ENCODE measurements at places on chromosomes 2 and 18.

DNA sequence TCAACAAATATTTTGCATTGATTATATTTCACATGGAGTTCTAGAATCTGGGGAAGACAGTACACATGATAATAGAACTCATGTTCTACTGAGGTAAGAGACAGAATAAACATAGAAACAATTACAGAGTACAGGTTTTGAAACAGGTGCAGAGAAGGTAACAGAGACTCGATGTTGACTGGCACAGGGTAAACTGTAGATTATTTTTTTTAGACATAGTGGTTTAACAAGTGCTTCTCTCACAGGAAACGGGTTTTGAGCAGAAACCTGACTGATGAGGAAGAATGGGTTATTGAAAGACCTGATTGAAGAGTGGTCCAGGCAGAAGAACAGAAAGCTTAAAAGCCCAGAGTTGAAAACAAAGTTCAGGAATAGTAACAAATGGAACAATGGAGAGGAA lies 1002.5 kb upstream of the FAM98A start:
- no peak for DNase-seq

DNA sequence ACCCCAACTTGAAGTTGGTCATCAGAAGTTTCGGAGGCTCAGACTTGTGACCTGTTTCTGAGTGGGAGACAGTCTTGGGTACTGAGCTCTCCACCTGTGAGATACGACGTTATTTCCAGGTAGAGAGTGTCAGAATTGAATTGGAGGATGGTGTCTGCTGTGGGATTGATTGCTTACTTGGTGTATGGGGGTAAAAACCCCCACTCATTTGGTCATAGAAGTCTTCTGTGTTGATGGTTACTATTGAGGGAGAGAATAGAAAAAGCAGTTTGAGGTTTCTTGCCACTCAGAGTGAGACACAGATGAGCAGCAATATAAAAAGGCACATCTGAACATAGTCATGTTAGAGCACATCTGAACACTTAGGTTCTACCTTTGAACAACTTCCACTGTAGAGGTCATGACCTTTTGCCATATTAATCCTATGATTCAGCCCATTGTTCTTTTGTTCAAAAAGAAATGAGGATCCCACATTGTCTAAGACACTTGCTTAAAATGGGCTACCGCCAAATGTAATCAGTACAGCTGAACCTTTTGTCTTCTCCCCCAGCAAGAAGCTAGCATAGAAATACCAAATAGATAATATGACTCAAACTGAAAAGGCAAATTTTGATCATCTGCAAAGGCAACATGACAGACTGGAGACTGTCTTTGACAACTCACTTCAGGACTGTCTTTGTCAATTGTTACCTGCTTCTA lies 73.3 kb downstream of the NAB1 start:
- DNase-seq = no peak

GRCh38 chr2:156455361-156455975 lies 19.3 kb downstream of the GPD2 start:
- no peak for DNase-seq

GRCh38 chr2:218567797-218568189 lies 358 bp downstream of the USP37 start:
- no peak for DNase-seq

- DNase-seq = no peak
These were observed 61.2 kb downstream of the DIS3L2 start for GRCh38 chr2:232022718-232023117.

GRCh38 chr2:159265171-159265576 lies 21.3 kb downstream of the WDSUB1 start:
- DNase-seq = peak; percentile 43

All from non-pigmented ciliary epithelial cell (primary cell).